Lung (tissue), 17 donors: ENCODE measurements at places on chromosomes 3 and 15.

DNA sequence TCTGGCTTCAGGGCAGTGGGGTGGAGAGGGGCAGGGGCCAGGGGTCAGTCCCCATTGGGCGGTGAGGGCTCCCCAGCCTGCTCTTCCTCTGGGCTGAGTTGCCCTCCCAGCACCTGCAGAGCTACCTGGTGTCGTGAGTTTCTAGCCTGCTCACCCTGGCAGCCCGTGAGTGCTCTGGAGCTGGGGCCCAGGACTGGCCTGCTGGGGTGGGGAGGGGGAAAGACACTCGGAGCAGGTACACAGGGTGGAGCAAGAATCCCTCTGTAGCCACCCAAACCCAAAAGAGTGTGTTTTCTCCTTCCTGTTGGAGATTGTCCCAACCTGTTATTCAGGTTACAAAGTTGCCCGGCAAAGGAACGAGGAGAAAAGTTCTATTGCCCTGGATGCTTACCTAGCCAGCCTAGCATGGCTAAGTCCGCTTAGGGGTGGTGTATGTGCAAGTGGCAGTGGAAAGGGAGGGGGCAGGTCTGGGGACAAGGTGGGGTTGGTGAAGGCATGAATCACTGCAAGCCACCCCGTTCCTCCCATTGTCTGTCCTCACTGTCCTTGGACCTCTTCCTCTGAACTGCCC, 8.9 kb downstream of the FAM3D start:
- peak; percentile 32 for DNase-seq

GRCh38 chr15:92116330-92116729, 262.8 kb downstream of the SLCO3A1 start:
- DNase-seq = no peak

DNA sequence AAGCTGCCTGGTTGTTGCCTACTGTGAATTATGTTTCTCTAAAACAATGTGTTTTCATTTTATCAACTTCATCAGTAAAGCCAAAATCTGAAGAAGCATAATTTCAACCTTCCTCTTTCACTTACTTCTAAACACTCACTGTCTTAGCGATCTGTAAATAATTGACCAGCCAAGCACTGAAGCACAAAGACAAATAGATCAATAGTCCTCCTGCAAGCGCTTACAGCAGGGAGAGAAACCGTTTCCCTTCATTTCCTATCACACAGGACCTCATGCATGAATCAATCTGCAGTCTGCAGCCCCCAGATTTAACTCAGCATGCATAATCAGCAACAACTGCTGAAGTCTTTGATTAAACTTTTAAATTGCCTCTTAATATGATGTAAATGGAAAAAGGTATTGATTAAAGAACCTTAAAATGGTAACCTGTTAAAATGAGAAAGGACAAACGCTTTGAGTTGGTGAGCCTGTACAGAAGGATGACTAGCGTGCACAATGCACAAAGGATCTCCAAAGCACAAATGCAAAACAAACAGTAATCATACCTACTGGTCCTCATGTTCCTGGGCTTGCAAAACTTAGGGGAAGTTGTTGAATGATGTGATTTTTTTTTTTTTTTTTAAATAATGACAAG, 370.2 kb upstream of the ZNF385D start:
- no peak for DNase-seq

GRCh38 chr3:140580746-140581145, 97.1 kb upstream of the TRIM42 start:
- no peak for DNase-seq

- DNase-seq = peak; percentile 55
Observed at GRCh38 chr15:69834761-69835160, 263.0 kb downstream of the TLE3 start.

- no peak for DNase-seq
Observed at GRCh38 chr3:156180077-156180476, 59.7 kb downstream of the KCNAB1 start.

DNA sequence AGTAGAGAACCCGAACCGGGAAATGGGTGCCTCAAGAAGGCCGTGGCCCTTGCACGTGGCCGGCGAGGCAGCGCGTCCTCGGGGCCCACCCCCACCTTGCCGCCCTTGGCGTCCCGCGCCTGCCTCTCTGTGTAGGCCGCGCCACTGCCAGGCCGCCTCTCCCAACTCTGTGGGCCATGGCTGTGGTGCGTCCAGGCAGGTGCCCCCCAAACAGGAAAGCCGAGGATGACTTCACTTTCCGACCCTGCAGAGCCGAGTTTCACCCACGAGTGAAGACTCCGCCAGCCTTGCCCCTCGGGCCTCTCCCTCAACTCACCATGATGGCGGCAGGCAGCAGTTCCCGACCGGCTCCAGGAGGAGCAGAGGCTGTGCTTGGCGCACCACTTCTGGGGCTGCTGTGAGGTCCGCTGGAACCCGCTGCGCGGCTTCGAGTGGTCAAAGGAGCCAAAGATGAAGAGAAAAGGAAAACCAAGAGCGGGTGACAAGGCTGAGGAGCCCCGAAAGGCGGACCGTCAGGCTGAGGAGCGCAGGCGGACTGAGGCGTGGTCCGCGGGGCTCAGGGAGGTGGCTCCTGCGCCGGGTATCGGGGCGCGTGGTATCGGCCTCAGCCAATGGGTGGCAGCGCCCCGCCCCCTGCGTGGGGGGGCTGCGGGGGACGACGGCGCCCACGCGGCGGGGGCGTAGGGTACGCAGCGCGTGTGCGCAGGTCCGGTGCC, at the start of gene DAZL:
TSS of gene DAZL (minus strand) at position 537 of the 716 bp plus-strand sequence. CDS start at position 319, 218 bp downstream.
- no peak for DNase-seq

GRCh38 chr3:178384321-178385230, 151.7 kb upstream of the KCNMB2 start:
- peak; percentile 75 for DNase-seq

- no peak for DNase-seq
Observed at GRCh38 chr15:33243869-33244268, 49.4 kb upstream of the FMN1 start.

DNA sequence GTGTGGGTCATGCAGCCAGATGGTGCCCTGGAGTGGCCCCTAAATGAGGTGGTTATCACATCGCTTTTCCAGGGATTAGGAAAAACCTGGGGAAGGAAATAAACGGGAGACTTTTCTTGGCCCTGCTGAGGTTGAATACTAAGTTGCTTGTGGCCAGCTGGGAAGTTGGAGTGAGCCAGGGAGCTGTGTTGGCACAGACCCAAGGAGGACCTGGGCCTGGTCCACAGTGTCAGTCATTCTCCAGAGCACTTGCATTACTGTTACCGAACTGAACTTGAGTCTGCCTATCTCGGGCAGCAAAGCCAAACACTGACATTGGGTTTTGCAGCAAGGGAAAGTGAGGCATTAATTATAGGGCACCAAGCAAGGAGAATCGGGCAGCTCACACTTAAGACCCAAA, 339.0 kb downstream of the GABRB3 start:
- DNase-seq = no peak

- no peak for DNase-seq
Observed at GRCh38 chr3:87335931-87336330, 59.5 kb upstream of the POU1F1 start.

DNA sequence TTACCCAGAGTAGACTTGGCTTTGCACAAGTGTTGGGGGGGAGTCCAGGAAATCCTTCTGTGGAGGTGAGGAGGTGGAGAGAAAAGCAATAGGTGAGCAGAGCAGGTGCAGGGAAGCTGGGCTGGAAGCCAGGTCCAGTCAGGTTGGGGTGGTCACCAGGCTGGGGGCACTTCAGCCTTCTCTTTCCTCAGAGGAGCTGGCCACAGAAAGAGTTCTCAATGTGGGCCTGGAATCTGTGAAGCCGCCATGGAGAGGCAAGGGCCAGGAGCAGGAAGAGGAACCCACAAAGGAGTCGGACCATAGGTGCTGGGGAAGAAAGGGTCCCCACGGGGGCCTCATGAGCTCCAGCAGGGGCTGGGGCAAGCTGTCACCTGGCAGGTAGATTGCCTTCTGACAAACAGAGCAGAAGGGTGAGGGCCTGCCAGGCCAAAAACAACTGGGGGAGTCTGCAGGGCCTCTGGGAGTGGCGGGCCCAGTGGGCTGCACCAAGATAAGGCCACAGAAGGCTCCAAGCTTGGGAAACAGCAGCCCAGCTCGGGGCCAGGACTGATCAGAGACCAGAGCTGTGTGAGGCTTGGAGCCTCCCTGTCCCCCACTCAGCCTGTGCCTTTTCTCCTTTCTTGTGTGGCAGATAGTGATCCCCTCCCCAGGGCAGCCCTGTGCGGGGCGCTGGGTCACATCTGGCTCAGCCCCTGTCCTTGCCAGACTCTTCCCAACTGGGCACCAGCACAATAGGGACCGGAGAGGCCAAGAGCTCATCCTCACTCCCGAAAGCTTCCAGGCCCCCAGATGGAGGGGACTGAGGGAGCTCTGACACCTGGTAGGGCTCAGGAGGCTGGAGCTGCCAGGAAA, 53.0 kb upstream of the FGD5 start:
- DNase-seq = no peak

GRCh38 chr3:44984335-44984734, 8.3 kb downstream of the EXOSC7 start:
- no peak for DNase-seq

- no peak for DNase-seq
Observed at GRCh38 chr3:126419151-126419703, 24.5 kb downstream of the CFAP100 start.

GRCh38 chr3:16828815-16829214, 55.9 kb upstream of the PLCL2 start:
- no peak for DNase-seq

- DNase-seq = no peak
Observed at GRCh38 chr3:45345846-45346580, 42.4 kb upstream of the LARS2 start.

DNA sequence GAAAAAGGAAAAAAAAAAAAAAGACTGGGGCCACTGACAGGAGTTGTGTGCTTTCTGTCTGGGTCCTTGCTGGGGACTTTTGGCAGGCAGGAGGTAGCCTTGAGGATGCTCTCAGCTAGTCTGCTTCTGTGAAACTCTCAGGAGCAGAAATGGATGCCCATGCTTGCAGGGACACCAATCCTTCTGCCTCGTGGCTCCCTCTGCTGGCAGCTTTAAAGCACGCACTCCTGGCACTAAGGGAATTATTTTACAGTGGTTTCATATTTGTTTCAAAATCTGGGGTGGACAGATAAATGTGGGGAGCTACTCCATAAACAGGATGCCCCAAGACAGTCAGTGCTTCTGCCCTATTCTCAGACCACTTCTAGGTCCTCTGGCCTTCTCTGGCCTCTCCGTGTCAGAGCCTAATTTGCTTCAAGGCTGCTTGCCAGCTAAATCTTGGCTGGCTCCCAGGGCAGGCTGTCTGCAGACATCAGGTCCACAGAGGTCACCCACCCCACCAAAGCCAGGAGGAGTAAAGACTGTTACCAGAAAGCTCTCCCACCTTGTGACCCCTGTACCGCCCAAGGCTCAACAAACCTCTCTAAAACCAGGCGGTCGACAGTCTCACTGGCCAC, 17.1 kb downstream of the TRAIP start:
- DNase-seq = peak; percentile 85

GRCh38 chr15:33234020-33234461, 39.5 kb upstream of the FMN1 start:
- peak; percentile 29 for DNase-seq

GRCh38 chr15:51377038-51377786, 35.8 kb downstream of the GLDN start:
- no peak for DNase-seq

GRCh38 chr3:122913539-122914100, 113.9 kb downstream of the SEMA5B start:
- DNase-seq = no peak

- DNase-seq = no peak
Observed at GRCh38 chr3:143249014-143249413, 129.4 kb downstream of the CHST2 start.

DNA sequence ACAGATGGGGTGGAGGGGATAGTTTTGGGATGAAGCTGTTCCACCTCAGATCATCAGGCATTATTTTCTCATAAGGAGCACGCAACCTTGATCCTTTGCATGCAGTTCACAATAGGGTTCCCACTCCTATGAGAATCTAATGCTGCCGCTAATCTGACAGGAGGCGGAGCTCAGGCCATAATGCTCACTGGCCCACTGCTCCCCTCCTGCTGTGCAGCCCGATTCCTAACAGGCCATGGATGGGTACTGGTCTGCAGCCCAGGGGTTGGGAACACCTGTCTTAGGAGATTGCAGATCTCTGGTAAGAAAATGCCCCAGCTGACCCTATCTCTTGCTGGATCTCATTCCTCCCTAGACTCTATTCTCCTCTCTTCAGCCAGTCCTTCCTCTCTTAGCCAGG, 6.8 kb downstream of the CSTA start:
- DNase-seq = no peak

DNA sequence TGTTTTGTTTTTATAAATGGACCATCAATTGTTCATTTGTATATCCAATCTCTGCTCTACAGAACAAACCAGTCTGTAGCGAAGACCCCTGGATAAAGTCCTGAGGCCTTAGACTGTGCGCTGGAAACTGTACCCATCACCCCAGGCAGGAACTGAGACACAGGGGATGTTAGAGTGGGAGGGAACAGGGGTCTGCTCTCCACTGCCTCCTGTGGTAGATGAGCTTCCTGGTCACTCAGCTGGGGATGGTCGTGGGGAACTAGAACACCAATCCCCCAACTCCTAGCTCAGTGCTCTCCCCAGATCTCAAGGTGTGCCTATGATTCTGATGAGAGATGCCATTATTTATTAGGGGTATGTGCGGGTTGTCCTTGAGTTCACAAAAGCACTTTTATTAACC, 340.2 kb upstream of the IGF1R start:
- DNase-seq = no peak

DNA sequence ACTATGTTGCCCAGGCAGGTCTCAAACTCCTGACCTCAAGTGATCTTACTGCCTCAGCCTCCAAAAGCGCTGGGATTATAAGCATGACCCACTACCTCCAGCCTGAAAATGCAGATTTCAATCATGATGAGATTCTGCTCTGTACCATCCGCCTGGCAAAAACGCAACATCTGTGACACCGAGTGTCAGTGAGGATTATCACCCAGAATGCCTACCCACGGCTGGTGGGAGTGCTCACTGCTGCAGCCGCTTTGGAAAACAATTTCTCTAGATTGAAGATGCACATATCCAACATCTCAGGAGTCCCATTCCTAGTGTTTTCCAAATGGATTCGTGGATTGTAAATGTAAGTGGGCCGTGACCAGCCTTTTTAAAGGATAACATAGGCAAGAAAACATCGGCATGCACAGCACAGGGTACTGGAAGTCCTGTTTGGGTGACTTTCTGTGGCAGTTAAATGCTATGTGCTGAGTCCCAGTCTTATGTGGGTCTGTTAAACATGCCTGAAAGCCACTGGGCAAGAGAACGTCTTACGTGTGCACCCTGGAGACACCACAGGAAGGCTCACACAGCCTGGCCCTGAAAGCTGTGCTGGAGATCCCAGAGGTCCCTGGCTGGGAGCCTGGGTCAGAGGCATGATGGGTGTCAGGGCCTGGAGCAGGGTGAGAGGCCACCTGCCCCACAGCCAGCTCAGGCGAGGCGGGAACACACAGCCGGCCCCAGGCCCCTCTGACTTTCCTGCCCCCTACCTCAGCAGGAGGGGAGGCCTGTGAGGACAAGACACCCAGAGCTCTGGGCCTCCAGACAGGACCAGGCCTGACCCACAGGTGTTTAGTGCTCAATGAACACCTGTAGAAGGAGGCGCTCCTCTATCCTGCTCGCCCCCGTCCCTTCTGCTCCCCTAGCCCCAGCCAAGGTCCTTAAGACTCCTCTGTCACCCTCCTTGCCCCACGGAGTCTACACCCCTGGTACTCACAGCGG, 918 bp downstream of the PRSS50 start:
- DNase-seq = no peak
